ENCODE measurements at places on chromosomes 4 and X.

DNA sequence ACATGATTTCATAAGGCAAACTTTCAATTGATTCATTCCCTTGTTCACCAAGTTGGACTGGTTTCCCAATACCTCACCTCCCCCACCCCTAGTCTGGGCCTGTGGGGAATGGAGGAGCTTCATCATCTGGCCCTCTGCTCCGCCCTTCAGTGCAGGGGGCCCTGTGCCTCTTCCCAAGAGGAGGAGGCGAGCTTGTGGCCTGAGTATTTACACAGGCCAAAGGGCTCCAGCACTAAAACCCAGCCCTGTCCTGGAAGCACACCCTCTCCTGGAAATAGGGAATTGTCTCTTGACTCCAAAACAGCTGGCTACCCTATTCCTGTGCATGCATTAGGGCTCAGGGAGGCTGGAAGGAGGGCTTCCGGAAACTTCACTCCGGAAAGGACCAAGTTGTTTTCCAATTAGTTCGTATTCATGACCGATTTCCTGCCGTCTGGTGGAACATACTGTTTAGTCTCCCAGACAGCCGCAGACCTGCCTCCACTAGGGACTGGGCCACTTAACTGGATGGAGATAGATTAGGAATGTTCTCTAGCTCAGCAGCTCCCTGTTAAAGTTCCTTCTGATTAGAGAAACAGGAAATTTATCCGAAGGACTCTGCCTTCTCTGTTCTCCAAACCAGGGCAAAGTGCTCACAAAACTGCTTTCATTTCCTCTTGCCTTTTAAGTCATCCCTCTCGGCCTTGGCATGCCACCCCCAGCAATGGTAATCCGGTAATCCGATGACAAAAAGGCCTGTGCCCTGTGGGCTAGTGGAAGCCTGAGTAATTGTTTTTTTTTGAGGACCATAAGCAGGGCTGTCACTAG is 5.8 kb downstream of the SRPX2 start:
- DNase-seq: no peak

- no peak for DNase-seq
Measured at GRCh38 chr4:177367336-177367735, 57.7 kb downstream of the NEIL3 start.

- no peak for DNase-seq
Measured at GRCh38 chr4:85725721-85726170, 250.8 kb downstream of the ARHGAP24 start.

GRCh38 chr4:139164731-139165130 is 12.3 kb downstream of the ELF2 start:
- DNase-seq: no peak

Data from CD8-positive, alpha-beta T cell (primary cell).